ENCODE measurements at places on chromosomes 4 and X. TPM values are rescaled to one million over a fixed set of nuclear protein-coding genes. Genes with fewer than 3 reads are reported as not detected.

EDA2R gene
- 1.2 TPM for total RNA-seq

- no peak overlapping the region for H3K27ac ChIP-seq
- H3K4me3 ChIP-seq = no peak overlapping the region
- H3K4me1 ChIP-seq = no peaks in the 10 kb centered on the region
- no peaks in the 10 kb centered on the region for H3K27me3 ChIP-seq
- DNase-seq = no peak
Observed at GRCh38 chr4:131348263-131348662, 1800.8 kb upstream of the PCDH10 start.

DNAAF6 gene
- total RNA-seq = not detected

DNA sequence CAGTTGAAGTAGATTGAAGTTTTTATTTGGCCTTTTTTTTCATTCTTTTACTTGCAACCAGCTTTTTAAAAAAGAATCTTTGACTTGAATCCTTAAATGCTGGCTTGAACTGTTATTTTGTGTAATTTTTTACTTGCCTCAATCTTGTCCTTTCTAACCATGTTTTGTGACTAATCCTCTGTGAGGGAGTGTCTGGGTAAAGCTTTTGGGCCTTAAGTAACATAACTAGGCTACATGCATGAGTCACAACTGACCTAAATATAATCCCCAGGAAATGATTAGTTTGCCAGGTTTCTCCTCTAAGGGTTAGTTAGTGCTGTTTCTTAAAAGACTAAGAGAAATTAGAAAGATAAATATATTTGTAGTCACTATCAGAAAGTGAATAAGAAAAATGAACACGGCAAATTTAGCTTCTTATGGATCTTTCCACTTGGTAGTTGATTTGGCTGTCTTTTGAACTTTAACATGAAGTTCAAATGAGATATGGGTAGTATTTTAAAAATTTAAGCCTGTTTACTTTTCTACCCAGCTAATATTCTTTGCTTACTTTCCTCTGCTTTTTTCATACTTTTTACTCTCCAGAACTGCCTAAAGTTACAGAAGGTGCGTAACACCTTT is 13.0 kb downstream of the EXOC1 start:
- H3K4me3 ChIP-seq = no peak overlapping the region
- peaks cover 38% of the 10 kb centered on the region for H3K36me3 ChIP-seq
- H3K4me1 ChIP-seq = peaks cover 14% of the 10 kb centered on the region
- no peak for DNase-seq

FOXR2 gene
- total RNA-seq = not detected

STARD8 gene
- total RNA-seq = 0.86 TPM

YY2 gene
- total RNA-seq = 1.3 TPM

DNA sequence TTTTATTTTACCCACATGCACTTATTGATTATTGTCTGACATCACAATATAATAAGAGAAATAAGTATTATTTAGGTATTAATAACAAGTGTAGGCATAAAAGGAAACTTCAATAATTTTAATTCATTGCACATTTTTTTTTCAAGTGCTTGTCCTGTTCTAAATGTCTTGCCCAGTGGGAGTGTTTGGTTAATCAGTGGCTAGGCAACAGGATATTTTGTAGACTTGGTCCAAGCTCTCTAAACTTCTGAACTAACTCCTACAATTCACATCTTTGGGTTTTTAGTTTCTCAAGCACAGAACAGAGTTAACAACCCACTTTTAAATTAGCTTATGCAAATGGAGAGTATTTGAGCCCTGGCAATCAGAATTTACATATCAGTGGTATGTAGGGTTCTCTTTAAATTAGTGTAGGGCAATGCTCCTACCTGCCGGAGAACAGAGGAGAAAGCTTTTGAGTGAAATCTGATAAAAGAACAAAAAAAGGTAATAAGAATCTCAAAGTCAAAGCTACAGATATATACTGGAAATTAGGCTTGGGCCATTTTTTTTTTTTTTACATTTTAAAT is 353.5 kb downstream of the ADGRL3 start:
- no peak overlapping the region for H3K4me3 ChIP-seq
- no peaks in the 10 kb centered on the region for H3K4me1 ChIP-seq
- H3K27me3 ChIP-seq = no peaks in the 10 kb centered on the region
- no peak for DNase-seq
- no peak overlapping the region for H3K27ac ChIP-seq

ASB11 gene
- total RNA-seq = not detected

DNA sequence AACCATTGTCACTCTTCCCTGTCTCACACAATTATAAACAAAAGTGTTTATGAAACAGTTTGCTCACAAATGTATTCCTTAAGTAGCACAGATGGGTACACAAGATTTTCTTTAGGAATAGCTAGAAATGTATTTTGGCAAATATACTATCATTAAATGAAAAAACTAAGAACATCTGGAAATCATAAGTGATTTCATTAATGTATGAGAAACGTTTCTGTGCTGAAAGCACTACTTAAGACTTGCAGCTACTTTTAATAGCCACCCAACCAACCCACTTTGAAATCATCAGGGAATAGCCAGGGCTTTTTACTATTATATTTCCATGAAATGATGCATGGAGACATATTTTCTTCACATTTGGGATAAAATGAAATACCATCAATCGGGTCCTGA is 62.3 kb upstream of the NAP1L5 start:
- no peak for DNase-seq
- H3K4me1 ChIP-seq = no peaks in the 10 kb centered on the region
- no peak overlapping the region for H3K27ac ChIP-seq
- H3K27me3 ChIP-seq = no peaks in the 10 kb centered on the region
- no peak overlapping the region for H3K4me3 ChIP-seq
- no peaks in the 10 kb centered on the region for H3K36me3 ChIP-seq

Data from CD4-positive, alpha-beta memory T cell (primary cell).